ENCODE measurements at places on chromosomes 4 and X.

DNA sequence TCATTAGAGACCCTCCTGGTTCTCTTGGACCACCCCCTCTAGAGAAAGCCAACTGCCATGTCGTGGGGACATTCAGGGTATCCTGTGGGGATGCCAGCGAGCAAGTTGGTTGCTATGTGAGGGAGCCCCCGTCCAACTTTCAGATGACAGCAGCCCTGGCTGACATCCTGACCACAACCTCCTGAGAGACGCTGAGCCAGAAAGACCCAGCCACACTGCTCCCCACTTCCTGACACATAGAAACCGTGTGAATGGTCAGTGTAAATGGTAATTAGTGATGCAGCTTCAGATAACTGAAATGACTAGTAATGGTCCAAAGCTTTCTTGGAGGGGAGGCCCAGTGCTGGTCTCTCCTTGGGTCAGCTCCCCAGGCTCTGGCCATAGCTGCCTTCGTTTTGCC is 10.8 kb downstream of the CLCN4 start:
- no peak for DNase-seq

- no peak for DNase-seq
Observed at GRCh38 chr4:88820698-88821415, 123.2 kb upstream of the NAP1L5 start.

GRCh38 chr4:103786014-103786413 is 66.2 kb upstream of the TACR3 start:
- DNase-seq, result no peak

- no peak for DNase-seq
Observed at GRCh38 chr4:68228568-68228967, 16.9 kb downstream of the TMPRSS11B start.

- DNase-seq, result no peak
Observed at GRCh38 chr4:7021930-7022664, 21.1 kb upstream of the TADA2B start.

DNA sequence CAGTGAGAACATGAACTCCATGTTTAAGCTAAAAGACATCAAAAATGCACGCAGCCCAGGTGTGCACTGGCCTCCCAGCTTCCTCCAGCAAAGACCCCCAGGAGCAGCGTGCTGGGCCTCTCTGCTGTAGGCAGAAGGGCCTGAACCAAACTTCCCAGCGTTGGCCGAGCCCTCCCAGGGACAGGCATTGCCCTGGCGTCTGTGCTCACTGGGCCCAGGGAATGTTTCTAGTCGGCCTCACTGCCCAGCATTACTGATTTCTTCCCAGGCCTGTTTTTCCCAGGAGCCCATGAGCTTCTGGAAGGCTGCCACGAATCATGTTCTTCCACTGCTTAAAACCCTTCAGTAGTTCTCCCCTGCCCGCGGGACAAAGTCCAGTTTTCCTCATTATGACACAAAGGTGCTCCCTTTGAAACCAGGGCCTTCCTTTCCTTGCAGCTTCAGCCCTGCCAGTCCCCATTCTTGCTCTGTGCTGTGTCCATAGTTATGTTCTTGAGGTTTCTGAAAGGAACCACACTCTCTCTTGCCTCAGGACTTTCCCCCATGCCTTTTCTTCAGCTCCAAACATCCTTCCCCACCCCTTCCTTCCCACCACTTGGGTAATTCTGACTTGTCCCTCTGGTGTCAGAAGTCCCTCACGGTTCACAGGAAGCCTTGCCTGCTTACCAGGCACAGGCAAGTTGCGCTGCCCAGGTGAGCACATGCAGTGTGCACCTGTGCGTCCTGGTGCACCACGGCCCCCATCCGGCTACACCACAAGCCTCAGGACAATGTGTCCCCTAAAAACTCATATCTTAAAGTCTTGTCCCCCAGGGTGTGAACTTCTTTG is 93.4 kb upstream of the ENPP6 start:
- peak; percentile 60 for DNase-seq

GRCh38 chrX:122835886-122836285 is 348.2 kb upstream of the GRIA3 start:
- DNase-seq, result no peak

GRCh38 chr4:95761426-95761825 is 78.5 kb upstream of the PDHA2 start:
- DNase-seq, result no peak

GRCh38 chr4:3217771-3218170 is 31.2 kb upstream of the MSANTD1 start:
- peak; percentile 4 for DNase-seq

- no peak for DNase-seq
Observed at GRCh38 chr4:106522839-106523238, 154.3 kb upstream of the GIMD1 start.

- no peak for DNase-seq
Observed at GRCh38 chr4:108240366-108240765, 71.6 kb upstream of the LEF1 start.

GRCh38 chrX:14528629-14529289 is 577 bp upstream of the GLRA2 start:
- peak; percentile 68 for DNase-seq

- DNase-seq, result no peak
Observed at GRCh38 chr4:136687118-136687517, 845.2 kb downstream of the PCDH18 start.

DNA sequence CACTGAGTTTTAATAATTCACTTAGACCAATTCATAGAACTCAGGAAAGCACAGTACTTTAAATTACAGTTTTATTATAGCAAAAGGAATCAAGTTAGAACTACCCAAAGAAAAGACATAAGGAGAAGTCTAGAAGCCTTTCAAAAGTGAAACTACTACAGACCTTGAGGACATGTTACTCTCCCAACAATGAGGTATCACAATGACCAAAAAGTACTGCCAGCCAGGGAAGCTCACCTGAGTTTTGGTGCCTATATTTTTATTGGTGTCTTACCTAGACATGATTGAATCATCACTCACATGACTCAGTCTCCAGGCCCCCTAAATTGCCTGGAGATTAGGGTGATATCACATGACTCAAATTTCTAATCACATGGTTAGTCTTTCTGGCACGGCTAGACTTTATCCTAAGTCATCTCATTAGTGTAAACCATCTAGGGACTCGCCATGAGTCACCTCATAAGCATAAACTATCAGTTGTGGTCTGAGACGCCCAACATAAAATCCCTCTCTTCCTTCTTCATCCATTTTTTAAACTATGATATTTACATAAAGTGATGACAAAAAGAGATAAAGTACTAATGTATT is 372.3 kb downstream of the TMA16 start:
- no peak for DNase-seq

DNA sequence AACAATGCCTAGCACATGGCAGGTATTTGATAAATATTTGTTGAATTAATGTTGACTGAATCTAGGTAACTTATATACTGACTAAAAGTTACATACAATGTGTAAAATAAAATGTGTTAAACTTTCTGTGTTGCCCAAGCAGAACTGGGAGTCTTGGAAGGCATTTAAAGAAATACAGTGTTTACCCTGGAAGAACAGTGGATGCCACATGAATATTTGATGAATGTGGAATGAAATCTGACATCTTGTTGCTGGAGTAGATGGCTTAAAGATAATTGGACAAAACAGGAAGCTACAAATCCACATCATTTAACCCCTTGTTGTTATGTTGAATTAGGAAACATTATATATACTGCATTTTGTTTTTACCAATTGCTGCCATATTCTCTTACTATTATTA is 39.9 kb upstream of the SCOC start:
- DNase-seq, result no peak

DNA sequence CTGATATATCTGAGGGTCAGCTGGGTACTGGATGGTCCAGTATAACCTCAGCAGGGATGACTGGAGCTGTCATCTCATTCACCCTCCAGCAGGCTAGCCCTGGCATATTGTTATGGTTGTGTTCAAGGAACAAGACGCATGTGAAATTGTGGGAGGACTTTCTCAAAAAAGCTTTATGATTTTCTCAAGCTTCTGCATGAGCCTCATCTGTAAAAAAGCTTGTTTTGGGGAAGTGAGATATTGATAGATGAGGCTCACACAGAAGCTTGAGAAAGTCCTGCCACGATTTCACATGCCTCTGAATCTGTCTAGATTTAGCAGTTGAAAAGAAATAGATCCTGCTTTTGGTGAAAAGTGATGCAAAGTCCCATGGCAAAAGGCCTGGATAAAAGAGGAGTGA is 93.4 kb downstream of the SPCS3 start:
- DNase-seq, result no peak

- DNase-seq, result no peak
Observed at GRCh38 chr4:145939856-145940255, 1.2 kb upstream of the ZNF827 start.

GRCh38 chrX:53135581-53135980 is 41.6 kb downstream of the KANTR start:
- no peak for DNase-seq

DNA sequence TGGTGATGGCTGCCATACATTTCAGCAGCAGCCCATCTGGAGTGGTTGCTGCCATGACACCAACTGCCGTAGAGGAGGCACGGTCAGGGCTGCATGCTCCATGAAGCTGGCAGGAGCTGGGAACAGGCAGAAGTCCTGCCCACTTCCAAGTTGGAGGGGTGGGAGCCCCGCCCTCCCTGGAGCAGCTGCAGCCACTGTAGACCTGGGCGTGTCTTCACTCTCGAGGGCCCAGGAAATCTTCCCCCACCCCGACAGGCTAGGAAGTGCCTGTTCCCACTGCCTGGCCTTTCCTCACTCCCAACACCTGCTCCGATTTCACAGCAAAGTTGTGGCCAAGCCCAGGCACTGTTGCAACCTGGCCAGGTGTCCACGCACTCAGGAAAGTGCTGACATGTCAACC is 42.3 kb downstream of the NALF2 start:
- no peak for DNase-seq

DNA sequence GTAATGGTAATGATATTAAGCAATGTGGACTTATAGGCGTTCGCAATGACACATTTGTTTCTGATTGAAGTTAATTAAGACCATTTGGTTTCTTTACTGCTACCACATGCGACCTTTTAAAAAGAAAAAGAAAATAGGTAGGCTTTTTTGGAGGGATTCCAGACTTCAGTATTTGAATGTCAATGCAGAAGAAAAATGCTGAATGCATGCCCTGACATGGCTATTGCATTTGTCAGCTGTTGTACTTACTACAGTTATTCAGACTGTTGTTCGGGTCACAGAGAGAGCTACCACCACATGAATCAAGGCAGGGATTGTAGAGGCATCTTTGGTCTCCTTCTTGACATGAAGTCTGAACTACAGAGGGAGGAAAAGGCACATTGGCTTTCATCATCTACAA is 163.7 kb downstream of the CORIN start:
- no peak for DNase-seq

GRCh38 chr4:76276813-76277212 is 25.3 kb downstream of the FAM47E start:
- no peak for DNase-seq

- no peak for DNase-seq
Observed at GRCh38 chr4:182288534-182288933, 45.3 kb downstream of the TENM3 start.

GRCh38 chr4:30904588-30904987 is 184.4 kb downstream of the PCDH7 start:
- no peak for DNase-seq

DNA sequence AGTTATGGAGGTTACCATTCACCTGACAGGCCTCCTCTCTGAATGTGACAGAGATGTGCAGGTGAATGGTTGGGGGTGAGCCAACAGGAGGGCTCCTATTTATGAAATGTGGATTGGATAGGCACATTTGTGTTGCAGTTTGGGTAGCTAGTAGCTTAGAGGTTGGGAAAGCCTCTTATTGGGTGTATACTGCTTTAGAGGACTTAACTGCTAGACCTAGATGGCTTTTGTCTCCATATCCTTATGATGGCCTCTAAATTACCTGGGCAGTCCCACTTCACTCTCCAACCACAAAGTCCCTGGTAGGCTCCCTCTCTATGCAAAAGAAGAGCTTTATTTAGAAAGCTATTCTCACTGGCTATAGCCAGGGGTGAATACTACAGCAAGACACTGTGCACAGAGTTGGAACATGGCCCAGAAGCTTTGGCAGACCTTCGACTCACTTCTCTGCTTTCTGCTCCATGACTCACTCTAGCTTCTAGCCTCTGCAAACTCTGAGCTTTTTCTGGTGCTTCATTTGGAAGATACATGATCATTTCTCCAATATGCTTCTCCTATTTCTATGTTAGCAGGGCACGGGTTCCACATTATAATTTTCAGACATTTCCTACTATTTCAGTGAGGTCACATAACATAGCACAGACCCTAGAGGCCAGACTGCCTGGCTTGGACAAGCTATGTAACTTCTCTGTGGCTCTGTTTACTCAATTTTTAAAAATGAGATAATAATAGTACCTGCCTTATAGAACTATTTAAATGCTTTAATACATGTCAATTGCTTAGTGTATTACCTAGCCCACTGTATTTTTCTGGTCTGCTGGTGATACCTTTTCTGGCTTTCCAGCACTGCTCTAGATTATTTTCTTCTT is 6.0 kb upstream of the VGLL1 start:
- DNase-seq, result peak; percentile 70

DNA sequence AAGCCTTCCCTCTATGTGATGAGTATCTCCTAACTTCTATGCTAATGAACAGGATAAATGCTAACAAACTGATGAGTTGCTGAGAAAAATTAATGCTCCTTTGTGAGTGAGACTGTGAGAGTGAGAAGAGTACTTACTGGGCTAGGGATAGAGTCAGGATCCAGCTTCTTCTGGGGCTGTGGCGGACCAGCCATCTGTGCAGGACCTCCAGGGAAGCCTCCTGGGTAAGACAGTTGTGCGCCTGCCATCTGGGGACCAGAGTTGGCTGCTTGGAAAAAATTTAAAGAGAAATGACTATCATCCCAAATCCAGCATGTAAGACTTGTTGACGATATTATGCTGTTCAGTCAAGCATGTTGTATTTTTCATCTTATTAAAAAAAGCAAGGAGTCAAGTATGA is 21.0 kb downstream of the SEC24D start:
- no peak for DNase-seq

DNA sequence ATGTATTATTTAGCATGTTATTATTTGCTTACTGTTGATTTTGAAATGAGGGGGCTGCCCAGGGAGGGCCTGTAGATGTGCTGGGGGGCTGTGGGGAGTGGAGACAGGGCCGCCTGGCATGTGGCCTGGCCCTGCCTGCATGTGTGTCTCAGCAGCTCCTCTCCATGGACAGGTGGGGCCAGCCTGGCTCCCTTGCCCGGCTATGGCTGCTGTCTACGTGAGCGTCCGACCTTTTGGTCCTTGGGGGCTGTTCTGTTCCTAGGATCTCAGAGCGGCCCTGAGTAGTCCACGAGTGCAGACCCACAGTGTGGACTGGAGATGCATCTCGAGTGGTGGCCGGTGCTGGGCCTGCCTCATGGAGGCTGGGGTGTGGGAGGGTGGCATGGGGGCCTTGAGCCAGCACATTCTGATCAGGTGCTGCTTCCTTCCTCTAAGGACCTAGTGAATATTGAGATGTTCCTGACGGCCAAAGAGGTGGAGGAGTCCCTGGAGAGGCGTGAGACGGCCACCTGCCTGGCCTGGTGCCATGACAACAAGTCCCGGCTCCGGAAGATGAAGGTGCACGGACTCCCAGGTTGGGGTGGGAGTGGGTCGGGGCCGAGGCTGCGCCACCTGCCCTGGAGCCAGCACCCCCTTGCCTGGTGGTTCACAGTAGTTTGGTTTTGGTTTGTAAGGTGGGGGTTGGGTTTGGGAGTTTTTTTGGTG is 24.9 kb upstream of the UVSSA start:
- no peak for DNase-seq

Measured in sciatic nerve (tissue), 2 donors.